ENCODE measurements at places on chromosomes 3 and 15.

GRCh38 chr15:98085003-98085639 is 124.6 kb downstream of the ARRDC4 start:
- peak; percentile 33 for DNase-seq

GRCh38 chr15:59833366-59833765 is 144.2 kb upstream of the BNIP2 start:
- DNase-seq: no peak

- DNase-seq: no peak
Measured at GRCh38 chr15:72278737-72279136, 6.4 kb upstream of the PARP6 start.

GRCh38 chr3:183182732-183183610 is 20.4 kb upstream of the LAMP3 start:
- no peak for DNase-seq

GRCh38 chr3:53254509-53255422 is 1.1 kb downstream of the TKT start:
- peak; percentile 62 for DNase-seq

DNA sequence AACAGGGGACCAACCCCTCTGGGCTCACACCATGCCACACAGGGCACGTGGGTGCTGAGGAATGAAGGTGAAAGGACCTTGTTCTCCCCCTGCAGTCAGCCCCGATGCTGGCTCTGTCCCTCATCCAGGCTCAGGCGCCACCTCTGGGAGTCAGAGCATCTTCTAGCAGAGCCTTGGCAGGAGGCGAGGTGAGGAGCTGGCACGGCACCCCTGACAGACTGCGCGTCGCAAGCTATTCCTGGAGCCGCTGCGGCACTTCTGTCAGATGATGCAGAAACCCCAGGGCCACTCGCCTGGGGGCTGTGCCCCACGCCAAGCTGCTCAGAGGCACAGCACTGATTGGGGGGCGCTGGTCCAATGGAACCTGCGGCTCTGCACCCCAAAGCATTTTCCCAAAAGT is 62.0 kb downstream of the MGLL start:
- no peak for DNase-seq

DNA sequence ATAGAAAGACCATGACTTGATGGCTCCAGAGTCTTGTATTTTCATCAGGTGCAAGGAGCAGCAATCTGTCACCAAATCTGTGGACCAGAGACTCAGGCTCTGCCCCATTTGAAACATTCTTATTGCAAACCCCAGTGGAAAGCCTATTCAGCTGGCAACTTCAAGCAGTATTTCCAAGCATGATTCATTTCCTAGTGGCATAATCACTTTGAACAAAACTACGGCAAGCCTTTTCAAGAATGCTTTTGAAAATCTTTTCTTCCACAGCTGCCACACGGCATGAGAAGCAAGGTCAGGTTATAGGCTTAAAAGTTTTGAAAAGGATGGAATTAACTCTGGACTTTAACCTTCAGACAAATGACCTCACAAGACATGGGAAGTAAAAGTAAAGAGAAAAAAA is 122.0 kb upstream of the BFSP2 start:
- no peak for DNase-seq

GRCh38 chr15:73918784-73919183 is 7.5 kb upstream of the LOXL1 start:
- no peak for DNase-seq

GRCh38 chr3:84962415-84962814 is 3.6 kb downstream of the CADM2 start:
- DNase-seq: no peak

- DNase-seq: peak; percentile 26
Measured at GRCh38 chr3:49465270-49466034, 4.6 kb upstream of the DAG1 start.

- no peak for DNase-seq
Measured at GRCh38 chr3:70855149-70855548, 542.7 kb upstream of the MDFIC2 start.

- DNase-seq: no peak
Measured at GRCh38 chr3:126827121-126827520, 123.1 kb downstream of the CHCHD6 start.

DNA sequence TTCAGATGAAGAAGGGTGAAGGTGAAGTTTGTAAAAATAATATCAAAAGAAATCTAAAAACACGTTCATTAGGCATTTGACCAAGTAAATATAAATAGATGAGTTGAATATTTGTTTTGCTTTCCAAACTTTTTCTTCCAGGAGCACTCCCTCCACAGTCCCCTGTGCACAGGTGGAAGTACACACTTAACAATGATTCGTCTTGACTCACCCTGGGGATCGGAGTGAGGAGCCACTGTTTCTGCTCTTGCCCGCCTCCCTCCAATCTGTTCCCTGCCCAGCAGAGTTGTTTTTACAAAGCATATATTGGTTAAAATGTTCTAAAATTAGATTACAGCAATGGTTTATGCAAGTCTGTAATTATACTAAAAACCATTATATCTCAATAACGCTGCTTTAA is 175.1 kb downstream of the PTPRG start:
- no peak for DNase-seq

DNA sequence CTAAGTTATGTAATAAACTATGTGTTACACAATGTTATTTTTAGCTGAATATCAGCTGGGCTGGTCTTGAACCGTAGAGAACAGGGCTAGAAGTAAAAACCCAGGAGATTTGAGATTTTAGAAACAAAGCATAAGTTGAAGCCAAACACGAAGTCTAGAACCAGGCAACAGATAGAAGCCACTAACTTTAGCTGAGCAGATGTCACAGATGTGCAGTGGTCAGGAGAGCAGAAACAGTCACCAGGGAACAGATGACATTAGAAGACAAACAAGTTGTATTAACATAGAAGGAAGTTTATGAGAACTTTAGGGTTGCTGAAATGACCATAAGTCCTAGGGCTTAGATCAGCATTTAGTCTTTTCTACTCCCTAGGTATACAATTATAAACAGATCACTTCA is 731.0 kb downstream of the ZNF385D start:
- DNase-seq: no peak

DNA sequence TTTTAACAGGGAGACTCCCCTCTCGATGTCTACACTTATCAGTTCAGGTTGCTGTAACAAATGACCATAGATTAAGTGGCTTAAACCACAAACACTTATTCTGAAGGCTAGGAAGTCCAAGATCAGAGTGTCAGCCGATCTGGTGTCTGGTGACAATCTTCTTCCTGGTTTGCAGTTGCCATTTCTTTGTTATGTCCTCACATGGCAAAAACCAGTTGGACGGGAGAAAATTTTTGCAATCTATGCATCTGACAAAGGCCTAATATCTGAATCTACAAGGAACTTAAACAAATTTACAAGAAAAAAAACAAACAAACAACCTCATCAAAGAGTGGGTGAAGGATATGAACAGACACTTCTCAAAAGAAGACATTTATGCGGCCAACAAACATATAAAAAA is 116.9 kb upstream of the FOXB1 start:
- DNase-seq: no peak

DNA sequence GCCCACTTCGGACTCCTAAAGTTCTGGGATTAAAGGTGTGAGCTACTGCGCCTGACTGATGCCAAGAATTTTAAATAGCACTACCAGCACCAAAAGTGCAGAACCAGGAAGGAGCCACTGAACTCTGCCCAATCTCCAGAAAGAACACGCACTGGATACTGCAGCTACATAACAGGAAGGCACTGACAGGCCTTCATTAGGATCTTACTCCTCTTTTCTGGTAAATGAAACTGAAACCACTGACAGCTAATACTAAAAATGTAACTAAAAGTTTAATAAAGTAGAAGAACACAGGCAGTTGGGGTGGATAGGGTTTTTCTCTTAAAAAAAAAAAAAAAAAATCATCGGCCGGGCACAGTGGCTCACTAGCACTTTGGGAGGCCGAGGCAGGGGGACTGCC is 74.1 kb upstream of the CHRM5 start:
- no peak for DNase-seq

GRCh38 chr3:31185062-31185357 is 290.5 kb upstream of the GADL1 start:
- DNase-seq: peak; percentile 37

DNA sequence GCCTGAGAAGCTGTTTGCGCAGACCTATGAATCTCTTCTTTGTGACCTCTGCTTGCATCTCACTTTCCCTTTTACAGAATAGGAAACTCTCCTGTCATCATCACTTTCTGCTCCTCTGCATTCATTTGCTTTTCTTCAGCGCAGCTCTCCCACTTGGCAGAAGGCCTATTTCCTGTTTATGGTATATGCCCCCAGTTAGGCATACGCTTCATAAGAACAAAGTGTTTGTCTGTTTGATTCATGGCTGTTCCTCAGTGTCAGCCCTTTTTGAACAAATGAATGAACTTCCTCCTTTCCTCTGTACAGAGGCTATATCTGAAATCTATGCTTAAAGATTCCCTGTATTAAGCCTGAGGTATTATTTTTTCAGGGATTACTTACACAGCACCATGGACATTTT is 1216.9 kb upstream of the GBE1 start:
- no peak for DNase-seq

GRCh38 chr15:35047996-35048395 is 37.1 kb downstream of the NANOGP8 start:
- DNase-seq: no peak

GRCh38 chr3:12585970-12586369 is 29.1 kb downstream of the MKRN2 start:
- no peak for DNase-seq

DNA sequence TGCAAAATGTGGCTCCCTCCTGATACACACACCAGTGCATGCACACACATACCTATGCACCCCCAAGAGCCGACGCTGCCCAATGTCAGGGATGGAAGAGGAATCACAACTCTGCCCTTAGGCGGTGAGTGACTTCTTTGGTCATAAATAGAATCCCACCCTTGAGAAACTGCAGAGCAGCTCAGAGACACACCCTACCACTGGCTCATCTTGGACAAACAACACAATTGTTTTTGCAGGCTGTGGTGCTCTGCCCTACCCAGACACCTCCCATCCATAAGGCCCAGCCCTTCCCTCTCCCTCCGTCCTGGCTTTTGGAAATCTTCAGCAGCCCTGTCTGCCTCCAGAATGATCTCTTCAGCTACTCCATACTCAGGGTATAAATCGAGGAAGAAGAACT is 73.8 kb upstream of the HRH1 start:
- DNase-seq: no peak

- peak; percentile 84 for DNase-seq
Measured at GRCh38 chr3:193805448-193805847, 212.4 kb downstream of the OPA1 start.

DNA sequence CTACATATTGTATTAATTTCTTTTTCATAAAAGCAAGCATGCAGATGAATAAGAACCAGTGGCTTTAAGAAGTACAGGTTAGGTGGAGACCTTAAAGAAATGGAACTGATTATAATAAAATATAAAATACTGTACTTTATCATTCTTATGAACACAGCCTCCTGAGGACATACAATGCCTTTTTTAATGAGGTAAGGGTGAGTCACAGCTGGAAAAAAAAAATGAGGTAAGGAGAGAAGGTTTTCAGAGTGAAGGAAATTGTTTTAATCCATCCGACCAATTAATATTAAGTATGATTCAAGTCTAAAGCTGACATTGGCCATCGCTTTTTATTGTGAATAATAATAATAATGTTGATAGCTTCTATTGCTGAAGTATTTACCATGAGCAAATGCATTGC is 170.3 kb upstream of the SOX2 start:
- DNase-seq: no peak

- no peak for DNase-seq
Measured at GRCh38 chr3:38450853-38451252, 2.8 kb upstream of the ACVR2B start.

DNA sequence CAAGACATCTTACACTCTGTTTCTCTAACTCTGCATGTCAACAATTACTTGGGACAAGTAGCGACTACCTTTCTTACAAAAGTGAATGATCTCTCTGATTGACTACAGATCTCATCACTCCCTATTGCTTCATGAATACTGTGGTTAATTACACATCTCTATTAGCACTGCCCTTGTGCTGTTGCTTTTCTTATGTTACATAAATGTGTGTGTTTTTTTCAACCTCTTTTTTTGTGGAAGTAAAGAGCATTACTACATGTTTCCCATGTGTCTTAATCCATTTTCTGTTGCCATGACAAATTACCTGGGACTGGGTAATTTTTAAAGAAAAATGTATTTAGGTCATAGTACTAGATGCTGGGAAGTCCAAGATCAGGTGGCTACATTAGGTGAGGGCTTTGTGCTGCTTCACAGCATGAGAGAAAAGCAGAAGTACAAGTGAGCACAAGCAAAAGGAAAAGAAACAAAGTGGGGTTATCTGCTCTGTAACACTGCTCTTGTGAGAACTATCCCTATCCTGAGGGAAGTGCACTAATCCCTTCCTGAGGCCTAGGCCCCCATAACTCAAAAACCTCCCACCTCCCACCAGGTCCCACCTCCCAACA is 298.2 kb upstream of the SATB1 start:
- DNase-seq: no peak

DNA sequence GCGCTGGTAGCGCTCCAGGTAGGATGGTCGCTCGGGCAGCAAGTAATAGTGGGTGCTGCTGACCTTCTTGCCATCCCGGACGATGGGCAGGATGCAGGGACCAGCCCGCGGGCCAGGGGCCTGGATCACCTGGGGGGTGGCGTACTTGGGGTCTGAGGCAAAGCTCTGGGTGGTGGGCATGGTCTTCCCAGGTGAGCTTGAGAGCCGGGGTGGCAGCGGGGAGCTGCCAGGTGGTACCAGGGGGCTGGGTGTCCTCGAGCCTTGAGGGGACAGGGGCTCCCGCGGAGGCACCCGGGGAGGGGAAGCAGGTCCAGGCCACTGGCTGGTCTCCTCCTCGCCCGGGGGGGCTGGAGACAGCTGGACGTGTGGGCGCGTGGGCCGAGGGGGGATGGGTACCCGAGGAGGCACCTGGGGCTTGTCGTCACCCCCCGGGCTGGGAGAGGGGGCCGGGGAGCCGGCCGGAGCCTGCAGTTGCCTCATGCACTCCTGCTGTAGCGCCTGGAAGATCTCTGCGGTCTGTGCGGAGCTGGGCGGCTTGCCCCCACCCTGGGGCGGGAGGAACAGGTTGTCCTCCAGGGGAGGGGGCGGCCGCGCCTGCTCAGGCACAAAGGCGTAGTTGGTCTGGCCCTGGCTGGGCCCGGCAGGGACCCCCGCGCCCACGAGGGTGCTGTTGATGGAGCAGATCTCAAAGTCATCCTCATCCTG is 40.6 kb downstream of the TNK2 start:
- DNase-seq: no peak

- DNase-seq: no peak
Measured at GRCh38 chr3:63617391-63617790, 35.1 kb upstream of the SNTN start.
